ENCODE measurements at places on chromosomes 11 and 22.
A peak's percentile ranks its signal among the peaks of the same experiment; 100 is the strongest.

DNA sequence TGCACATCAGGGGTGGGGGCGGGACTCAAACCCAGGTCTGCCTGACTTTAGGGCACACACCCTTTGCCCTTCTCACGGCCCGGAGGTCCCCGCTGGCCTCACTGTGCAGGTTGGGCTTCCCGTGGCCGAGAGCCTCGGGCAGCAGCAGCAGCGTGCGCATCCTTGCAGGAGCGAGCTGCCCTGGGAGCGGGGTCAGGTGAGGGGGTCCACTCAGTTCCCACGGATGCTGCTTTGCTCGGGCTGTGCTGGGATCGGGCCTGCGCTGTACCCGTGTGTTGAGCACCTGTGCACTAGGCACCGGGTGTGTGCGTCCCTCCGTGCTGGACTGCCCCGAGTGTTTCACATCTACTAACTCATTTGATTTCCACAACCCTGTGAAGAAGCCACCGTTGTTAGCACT, 25.1 kb downstream of the PRR5 start:
- DNase-seq, result no peak

DNA sequence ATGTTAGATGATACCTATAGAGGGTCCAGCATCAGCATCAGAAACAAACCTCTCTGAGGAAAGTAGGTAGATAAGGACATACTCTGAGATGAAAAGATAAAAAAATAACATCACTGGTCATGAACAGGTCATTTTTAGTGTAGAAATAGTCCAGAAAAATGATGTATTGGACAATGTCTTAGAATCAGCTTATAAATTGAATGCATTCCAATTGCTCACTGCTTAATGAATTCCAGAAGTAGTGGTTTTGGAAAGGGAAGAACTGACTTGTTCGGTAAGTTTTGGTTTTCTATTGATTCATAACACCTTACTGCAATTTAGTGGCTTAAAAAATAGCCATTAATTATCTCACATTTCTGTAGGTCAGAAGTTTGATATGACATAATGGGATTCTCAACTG, 929.5 kb upstream of the CCDC90B start:
- DNase-seq, result no peak

GRCh38 chr11:63443714-63444113, 47.3 kb downstream of the PLAAT5 start:
- DNase-seq, result no peak

- DNase-seq, result no peak
These were observed 7.8 kb upstream of the RRM1 start for GRCh38 chr11:4086575-4087353.

DNA sequence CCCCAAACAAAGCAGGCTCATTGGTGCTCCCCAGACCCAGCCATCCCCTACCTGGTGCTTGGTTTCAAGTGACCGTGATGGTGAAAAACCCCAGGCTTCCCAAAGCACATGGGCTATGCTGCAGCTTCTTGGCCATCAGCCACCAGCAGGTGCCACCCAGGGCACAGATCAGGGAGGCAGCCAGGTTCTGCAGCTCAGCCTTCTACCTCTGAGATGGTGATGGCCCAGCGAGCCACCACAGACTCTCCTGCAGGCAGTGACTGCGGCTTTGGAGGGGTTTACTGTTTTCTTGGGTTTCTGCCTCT, 70.0 kb upstream of the ALX4 start:
- DNase-seq, result no peak

- no peak for DNase-seq
These were observed 974.6 kb upstream of the RAG2 start for GRCh38 chr11:37572491-37573171.

GRCh38 chr11:128180441-128181087, 406.8 kb downstream of the ETS1 start:
- peak; percentile 81 for DNase-seq

DNA sequence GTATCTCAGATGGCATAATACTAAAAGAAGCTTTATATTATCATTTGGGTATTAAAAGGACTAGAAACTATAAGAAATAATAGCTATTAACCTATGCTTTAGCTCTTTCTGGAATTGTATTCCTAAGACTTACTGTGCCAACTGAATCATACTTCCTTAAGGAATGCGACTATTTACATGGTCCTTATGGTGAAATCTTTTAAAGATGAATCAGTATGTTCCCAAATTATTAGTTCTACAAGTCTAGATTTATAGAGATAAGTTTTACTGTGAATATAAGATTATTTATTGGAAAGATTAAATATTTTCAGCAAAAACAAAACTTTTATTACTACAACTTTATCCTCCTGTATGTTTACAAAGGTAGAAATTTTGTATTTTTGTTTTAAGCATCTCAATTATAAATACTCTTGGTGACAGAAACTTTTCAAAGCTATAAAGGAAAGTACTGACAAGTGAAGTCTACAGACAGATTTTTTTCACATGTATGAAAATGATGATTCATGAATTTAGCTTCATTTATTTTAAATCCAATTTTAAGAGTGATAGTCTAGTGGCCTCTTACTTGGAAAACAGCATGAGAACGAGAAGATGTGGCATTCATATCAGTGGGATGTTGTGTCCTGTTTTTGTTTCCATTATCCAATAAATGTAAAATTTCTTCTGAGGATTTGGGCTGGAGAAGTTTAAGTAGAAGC, 17.8 kb downstream of the KIF18A start:
- no peak for DNase-seq

Measured in GM03348 (cell line).